ENCODE measurements at places on chromosomes 5 and 9. TPM values are rescaled to one million over a fixed set of nuclear protein-coding genes. Genes with fewer than 3 reads are reported as not detected.

- no peak overlapping the region for H3K27ac ChIP-seq
- no peak for DNase-seq
- H3K4me1 ChIP-seq = no peaks in the 10 kb centered on the region
- no peak overlapping the region for H3K4me3 ChIP-seq
- H3K36me3 ChIP-seq = no peaks in the 10 kb centered on the region
Observed at GRCh38 chr5:92086059-92086811, 703.1 kb upstream of the ARRDC3 start.

DNA sequence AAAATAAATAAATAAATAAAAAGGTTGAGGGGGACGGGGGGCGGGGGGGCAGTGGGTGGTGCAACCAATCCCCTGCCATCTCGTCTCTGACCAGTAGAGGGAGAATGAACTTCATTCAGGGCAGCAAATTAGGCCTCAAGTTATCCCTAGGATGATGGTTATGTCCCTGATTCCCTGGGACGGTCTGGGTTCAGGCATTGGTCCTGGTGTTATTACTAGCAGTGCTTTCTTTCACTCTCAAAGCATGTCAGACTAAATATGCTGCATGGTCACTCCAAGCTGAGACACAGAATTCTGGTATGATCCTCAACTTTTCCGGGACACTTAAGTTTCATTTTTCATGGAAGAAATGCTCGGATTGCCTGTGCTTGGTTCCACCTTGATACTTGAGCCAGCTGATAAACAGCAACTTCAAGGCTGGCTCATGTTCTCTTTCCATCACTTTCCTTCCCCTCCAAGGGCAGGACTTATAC is 59.4 kb downstream of the DAP start:
- no peak overlapping the region for H3K27ac ChIP-seq
- no peaks in the 10 kb centered on the region for H3K36me3 ChIP-seq
- H3K4me1 ChIP-seq = peaks cover 17% of the 10 kb centered on the region
- no peaks in the 10 kb centered on the region for H3K27me3 ChIP-seq
- peak; percentile 36 for DNase-seq

GRCh38 chr5:131281133-131281867 is 17.4 kb downstream of the CDC42SE2 start:
- H3K36me3 ChIP-seq = no peaks in the 10 kb centered on the region
- H3K27me3 ChIP-seq = no peaks in the 10 kb centered on the region
- no peak overlapping the region for H3K27ac ChIP-seq
- H3K4me1 ChIP-seq = peaks cover 3% of the 10 kb centered on the region
- no peak overlapping the region for H3K4me3 ChIP-seq

Gene ACTBL2
- not detected for total RNA-seq

DNA sequence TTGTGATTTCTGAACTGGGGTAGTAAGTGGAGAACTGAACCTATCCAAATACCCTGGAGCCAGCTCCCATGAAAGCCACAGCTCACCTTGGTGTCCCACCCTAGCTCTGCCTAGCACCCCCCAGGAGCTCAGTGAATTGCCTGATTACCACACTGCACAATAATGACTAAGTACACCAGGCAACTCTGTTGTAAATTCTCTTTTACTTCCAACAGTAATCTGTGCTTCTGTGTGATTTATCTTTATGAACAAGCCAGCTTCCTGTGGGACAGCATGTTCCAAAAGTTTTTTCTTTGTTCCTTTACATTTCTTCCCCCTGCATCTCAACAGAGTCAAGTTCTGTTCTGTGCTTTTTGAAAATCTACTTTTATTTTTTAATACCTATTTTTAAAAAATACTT is 22.1 kb upstream of the GRPEL2 start:
- H3K4me1 ChIP-seq = peaks cover 7% of the 10 kb centered on the region
- H3K4me3 ChIP-seq = no peak overlapping the region
- H3K36me3 ChIP-seq = no peaks in the 10 kb centered on the region
- DNase-seq = no peak
- H3K27ac ChIP-seq = no peak overlapping the region

GRCh38 chr5:139104577-139105276 is 93.4 kb downstream of the SIL1 start:
- peak; percentile 83 for DNase-seq
- no peaks in the 10 kb centered on the region for H3K36me3 ChIP-seq
- H3K27me3 ChIP-seq = no peaks in the 10 kb centered on the region
- H3K4me1 ChIP-seq = peaks cover 19% of the 10 kb centered on the region
- no peak overlapping the region for H3K4me3 ChIP-seq

Gene VCAN
- 2.2 TPM for total RNA-seq

Gene AQP3
- total RNA-seq = 47.2 TPM

DNA sequence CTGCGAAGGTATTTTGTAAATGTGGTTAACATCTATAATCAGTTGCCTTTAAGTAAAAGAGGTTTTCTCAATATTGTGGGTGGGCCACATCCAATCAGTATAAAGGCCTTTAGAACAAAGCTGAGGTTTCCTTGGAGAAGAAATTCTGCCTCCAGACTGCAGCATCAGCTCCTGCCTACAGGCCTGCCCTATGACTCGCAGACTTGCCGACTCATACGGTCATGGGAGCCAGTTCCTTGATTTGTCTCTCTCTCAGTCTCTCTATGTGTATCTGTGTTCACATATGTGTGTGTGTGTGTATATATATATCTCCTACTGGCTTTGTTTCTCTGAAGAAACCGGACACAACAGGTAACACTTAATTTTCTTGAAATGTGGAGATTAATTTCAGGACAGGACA is 45.3 kb downstream of the SLC36A1 start:
- no peak for DNase-seq
- H3K27me3 ChIP-seq = no peaks in the 10 kb centered on the region
- no peak overlapping the region for H3K4me3 ChIP-seq
- no peak overlapping the region for H3K27ac ChIP-seq
- no peaks in the 10 kb centered on the region for H3K36me3 ChIP-seq
- no peaks in the 10 kb centered on the region for H3K4me1 ChIP-seq

GRCh38 chr5:137260820-137261695 is 238.1 kb downstream of the SPOCK1 start:
- DNase-seq = no peak
- H3K36me3 ChIP-seq = no peaks in the 10 kb centered on the region
- H3K4me1 ChIP-seq = no peaks in the 10 kb centered on the region
- no peaks in the 10 kb centered on the region for H3K27me3 ChIP-seq
- no peak overlapping the region for H3K4me3 ChIP-seq

Gene FAM219A
- total RNA-seq = 15.2 TPM

GRCh38 chr9:101176384-101176783 is 147.9 kb downstream of the PLPPR1 start:
- no peak overlapping the region for H3K27ac ChIP-seq
- no peak for DNase-seq
- no peaks in the 10 kb centered on the region for H3K36me3 ChIP-seq
- H3K4me3 ChIP-seq = no peak overlapping the region

DNA sequence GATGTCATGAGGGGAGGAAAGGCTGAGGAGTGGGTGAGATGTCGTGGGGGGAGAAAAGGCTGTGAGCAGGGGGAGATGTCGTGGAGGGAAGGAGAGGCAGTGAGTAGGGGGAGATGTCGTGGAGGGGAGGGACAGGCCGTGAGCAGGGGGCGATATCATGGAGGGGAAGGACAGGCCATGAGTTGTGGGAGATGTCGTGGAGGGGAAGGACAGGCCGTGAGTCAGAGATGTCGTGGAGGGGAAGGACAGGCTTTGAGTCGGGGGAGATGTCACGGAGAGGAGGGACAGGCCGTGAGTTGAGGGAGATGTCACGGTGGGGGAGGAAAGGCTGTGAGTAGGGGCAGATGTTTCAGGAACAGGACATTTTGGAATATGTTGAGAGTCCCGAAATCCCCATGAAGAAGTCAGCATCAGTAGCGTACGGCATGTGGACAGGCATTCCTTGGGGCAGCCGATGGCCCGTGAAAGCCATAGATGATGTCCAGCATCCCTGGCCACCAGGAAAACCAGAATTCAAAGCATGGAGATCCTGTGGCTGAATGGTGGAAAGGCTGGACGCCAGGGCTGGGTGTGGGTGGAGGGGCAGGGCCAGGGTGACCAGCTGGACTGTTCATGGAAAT is 8.3 kb upstream of the SLC6A19 start:
- H3K27ac ChIP-seq = no peak overlapping the region
- no peaks in the 10 kb centered on the region for H3K4me1 ChIP-seq
- no peak overlapping the region for H3K4me3 ChIP-seq
- no peaks in the 10 kb centered on the region for H3K36me3 ChIP-seq

Gene SH3PXD2B
- 17.9 TPM for total RNA-seq

Gene ALDH1A1
- 116 TPM for total RNA-seq

Gene MAST4
- 57.6 TPM for total RNA-seq

GRCh38 chr9:136007934-136008692 is 46.9 kb upstream of the UBAC1 start:
- H3K27me3 ChIP-seq = no peaks in the 10 kb centered on the region
- no peak overlapping the region for H3K4me3 ChIP-seq
- no peaks in the 10 kb centered on the region for H3K36me3 ChIP-seq
- no peak overlapping the region for H3K27ac ChIP-seq
- H3K4me1 ChIP-seq = peaks cover 8% of the 10 kb centered on the region
- DNase-seq = no peak
